ENCODE measurements at places on chromosomes 13 and 19.

- no peak for DNase-seq
Observed at GRCh38 chr13:113666951-113667701, at the start of gene GRK1. GRK1 (plus strand) TSS chr13:113667219; CDS start chr13:113667387, 168 bp downstream.

- no peak for DNase-seq
Observed at GRCh38 chr13:24854311-24854710, 90.3 kb downstream of the RNF17 start.

DNA sequence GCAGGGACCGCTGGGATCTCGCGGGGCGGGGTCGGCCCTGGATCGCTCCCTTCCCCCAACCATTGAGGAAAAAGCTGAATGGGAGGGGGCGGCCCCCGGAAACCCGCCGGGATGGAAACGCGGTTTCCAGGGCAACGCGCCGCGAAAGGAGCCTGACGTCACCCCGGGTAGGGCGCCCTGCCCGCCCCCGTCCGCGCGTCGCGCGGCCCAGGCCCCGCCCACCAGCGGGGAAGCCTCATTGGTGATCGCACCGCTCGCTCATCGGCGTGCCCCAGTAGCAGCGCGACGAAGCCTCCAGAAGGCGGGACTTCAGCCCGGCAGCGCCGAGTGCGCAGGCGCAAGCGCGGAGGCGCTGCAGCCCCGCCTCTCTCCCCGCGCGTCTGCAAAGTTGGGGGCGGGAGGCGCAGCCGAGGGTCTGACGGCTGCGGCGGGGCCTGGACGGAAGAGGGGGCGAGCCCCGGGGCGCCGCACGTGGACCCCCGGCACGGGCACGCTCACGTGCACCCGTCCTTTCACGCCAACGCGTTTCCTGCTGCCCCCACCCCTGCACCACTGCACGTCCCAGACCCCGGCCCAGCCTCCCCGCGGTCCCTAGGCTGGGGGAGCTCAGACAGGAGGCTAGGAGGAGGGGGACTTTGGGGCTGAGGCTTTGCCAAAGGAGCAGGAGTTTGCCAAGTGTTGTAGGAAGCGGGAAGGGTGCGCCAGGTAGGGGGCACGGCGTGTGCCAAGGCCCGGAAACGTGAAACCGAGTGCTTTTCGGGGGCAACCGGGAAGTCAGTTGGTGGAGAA is 8.2 kb upstream of the CIRBP start:
- peak; percentile 93 for DNase-seq

DNA sequence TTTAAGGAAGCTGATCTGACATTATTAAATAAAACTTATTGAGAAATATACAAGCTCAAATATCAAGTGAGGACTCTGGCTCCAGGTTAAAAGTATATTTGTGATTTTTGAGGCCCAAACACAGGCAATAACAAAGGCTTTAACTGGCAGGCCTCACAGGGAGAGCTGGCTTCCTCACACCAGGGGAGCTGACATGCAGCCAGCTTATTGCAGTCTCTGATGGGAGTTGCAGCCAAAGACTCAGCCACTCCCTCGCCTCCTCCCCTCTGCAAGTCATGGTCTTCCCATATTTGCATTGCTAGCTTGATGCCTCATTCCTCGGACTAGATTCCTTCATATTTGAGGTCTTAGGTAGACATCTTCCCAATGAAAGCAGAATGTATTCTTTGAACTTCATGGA is 647.1 kb upstream of the SLITRK6 start:
- DNase-seq = no peak

DNA sequence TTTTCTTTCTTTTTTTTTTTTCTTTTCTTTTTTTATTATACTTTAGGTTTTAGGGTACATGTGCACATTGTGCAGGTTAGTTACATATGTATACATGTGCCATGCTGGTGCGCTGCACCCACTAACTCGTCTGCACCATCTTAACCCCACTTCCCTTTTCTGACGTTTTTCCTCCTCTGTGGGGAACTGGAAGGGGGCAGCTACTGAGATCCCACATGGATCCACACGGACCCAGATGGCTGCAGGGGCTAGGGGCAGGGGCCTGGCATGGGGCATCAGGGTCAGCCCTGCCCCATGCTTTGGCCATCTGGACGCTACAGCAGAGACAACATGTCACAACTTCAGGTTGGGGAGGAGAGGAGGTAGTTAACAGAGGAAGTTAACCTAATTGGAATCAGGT is 54.3 kb downstream of the RUBCNL start:
- DNase-seq = no peak

- DNase-seq = no peak
Observed at GRCh38 chr13:24627090-24627714, 53.0 kb upstream of the ATP12A start.

- no peak for DNase-seq
Observed at GRCh38 chr13:111247552-111247951, 72.9 kb upstream of the TEX29 start.

- DNase-seq = no peak
Observed at GRCh38 chr19:18761531-18762110, 29.5 kb downstream of the COMP start.

DNA sequence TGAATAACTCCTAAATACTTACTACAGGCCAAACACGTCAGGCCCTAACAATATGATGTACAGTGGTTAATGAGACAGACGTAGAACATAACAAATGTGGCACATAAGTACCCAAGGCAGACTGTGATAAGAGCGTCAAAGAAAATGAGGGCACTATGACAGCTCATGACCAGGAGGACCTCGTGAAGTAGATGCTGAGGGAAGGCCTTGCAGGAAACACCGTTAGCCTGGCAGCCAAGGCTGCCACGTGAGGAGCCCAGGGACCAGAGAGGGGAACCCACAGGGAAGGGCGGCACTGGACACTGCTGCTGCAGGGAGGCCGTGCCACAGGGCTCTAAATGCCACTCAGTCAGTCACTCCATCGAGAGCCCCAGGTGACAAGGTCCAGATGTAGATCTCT is 5.7 kb downstream of the TUBGCP3 start:
- no peak for DNase-seq

DNA sequence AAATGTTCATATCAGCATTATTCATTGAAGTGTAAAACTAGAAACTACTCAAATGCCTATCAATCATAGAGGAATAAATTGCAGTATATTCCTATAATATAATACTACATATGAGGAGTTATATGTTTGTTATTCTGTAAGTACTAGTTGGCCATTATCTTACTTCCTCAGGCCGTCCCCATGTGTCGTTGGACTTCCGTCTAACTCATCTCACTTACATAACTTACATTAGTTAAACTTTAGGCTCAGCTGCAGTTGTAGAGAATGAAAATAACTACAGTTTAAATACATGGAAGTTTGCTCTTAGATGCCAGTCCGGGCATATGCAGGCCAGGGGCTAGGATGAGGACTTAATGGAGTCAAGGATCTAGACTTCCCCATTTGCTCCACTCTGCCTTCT is 8.6 kb upstream of the EPSTI1 start:
- no peak for DNase-seq

- DNase-seq = no peak
Observed at GRCh38 chr13:25847145-25847544, 204.7 kb downstream of the SHISA2 start.

DNA sequence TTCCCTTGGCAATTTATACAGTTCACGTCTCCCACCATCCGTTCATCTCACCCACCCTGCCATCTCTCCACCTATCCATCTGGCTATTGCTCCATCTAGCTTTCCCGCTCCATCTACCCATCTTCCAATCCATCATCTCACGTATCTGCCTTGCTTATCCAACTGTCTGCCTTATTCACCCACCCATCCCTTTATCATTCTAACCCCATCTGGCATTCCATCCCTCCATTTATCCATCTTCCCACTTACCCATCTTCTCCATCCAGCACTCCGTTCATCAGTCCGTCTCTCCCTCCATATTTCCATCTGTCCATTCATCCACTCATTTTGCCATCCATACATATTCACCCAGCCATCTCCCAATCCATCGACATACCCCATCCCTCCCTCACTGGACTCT is 10.0 kb downstream of the RPS16 start:
- no peak for DNase-seq
